Stimulated activated CD4-positive, alpha-beta T cell treated with anti-CD3 and anti-CD28 coated beads, Interleukin-1b, Interleukin-23, amount 100 ng/mL, for 4 hours (primary cell): ENCODE measurements at places on chromosomes 4 and X.

DNA sequence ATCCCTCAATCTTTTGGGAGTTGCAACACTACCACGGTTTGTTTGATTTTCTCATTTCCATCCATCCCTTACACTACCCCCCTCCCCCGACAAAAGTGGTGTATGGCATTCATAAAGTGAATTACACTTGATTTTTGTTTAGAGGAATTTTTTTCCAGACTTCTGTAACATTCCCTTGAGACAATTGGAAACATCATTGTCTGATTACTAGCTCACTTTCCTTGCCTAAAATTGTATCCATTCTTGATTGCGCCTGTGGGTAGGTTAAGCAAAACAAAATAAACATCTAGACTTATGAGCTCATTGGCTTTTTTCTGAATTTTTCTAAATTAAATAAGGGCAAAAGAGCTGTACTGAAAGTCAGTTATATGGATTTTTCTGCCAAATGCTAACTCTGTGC, 3.5 kb downstream of the GPC3 start:
- no peak for DNase-seq

GRCh38 chr4:176193126-176193525, 2.3 kb downstream of the SPATA4 start:
- no peak for DNase-seq

- no peak for DNase-seq
Observed at GRCh38 chr4:127352220-127353113, 280.3 kb upstream of the INTU start.

DNA sequence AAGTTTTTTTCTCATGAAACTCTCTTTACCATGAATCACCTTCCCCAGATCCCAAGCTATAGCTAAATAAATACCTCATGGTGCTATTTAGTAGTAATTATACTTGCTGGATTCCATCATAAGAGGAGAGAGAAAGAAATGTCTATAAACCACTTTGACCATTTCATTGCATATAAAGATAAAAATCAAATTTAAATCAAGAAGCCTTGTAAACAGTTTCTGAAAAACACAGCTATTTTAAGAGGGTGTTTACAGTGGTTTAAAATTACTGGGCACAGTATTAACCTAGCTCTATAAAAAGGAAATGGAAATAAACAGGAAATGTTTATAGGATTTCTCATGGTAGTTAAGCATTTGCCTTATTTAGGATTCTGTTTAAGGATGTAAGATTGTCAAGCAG, 637.9 kb downstream of the ADGRL3 start:
- no peak for DNase-seq

GRCh38 chr4:181046809-181047208, 1196.4 kb upstream of the TENM3 start:
- no peak for DNase-seq

- DNase-seq: no peak
Observed at GRCh38 chr4:95439071-95439470, 109.7 kb downstream of the UNC5C start.
